Stimulated activated CD8-positive, alpha-beta memory T cell treated with anti-CD3 and anti-CD28 coated beads, Interleukin-4, amount 100 ng/mL, for 1 hour (primary cell): ENCODE measurements at places on chromosomes 3 and 15.

- no peak for DNase-seq
These were observed 214.5 kb downstream of the SLC9A9 start for GRCh38 chr3:143633816-143634215.

DNA sequence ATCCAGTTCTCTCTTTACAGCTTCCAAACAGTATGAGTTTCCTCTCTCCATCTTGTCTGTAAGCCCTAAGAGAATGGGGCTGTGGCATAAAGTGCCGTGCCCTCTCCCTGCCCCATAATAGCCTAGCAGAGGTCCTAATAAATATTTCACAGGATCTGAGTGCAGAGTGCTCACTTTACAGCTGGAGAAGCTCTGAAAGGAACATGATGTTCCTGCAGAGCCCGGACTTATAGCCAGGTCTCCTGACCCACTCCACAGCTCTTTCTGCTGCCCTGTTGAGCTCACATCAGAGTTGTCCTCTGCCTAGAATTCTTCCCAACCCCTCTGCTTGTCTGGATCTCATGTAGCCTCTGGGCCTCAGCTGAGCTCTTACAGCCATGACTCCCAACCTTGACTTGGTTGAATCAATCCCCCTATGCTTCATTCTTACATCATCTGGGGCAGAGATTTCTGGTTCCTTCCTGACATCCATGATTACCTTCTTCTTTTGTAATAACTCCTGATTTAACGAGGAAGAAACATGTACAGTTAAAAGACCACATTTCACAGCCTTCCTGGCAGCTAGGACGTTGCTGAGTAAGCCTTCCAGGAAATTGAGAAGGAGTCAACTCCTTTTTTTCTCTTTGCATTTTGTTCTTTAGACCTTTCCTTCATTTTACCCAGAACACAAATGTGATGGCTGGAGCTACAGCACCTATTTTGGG is 135.3 kb downstream of the RPLP1 start:
- no peak for DNase-seq

DNA sequence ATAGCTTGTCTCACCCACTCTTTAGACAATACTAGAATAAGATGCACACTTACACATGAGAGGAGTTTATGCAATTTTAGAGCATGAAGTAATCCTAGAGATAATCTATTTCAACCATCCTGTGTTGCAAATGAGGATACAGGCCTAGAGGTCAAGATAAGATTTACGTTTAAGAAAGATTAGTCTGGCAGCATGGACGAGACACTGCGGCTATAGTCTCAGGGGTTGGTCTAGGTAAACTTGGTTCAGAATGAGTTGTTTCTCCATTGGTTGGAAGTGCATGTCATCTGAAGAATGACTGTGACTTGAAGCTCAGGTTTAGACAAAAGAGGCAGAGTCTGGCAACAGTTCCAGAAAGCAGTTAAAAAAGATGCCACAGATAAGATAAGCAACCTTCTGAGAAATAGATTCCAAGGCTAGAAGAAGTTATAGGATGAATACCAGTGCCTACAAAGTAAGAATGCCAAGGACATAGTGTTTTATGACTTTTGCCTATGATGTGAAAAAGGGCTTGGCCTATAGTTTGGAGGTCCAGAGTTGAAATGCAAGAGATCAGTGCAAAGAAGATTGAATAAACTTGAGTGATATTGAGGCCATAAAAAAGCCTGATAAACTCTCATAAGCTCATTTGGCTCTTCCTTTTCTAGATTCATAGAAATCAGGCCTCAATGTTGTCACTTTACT is 631.0 kb downstream of the SQOR start:
- no peak for DNase-seq

- DNase-seq: no peak
These were observed 242.6 kb upstream of the TPRG1 start for GRCh38 chr3:188929137-188929536.

GRCh38 chr3:141498598-141499223 is 11.9 kb downstream of the RASA2 start:
- DNase-seq: peak; percentile 72

DNA sequence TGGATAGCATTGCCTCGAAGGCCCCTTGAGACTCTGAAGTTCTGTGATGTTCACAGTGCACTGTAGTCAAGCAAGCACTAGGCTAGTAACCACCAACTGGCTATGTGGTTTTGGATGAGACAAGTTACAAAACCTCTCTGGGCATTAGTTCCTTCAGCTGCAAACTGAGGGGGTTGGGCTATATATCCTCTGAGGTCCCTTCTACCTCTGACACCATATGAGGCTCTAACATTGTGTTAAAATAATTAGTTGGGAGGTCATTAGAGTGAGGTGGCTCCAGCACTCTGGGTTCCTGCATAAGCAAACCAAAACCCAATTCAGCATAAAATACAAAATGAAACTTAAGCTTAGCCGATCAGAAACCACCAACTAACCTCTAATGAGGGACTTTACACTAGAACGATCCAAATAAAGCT is 209.5 kb upstream of the LRRN1 start:
- DNase-seq: no peak

GRCh38 chr15:88613074-88613944 is 7.8 kb upstream of the AEN start:
- no peak for DNase-seq

DNA sequence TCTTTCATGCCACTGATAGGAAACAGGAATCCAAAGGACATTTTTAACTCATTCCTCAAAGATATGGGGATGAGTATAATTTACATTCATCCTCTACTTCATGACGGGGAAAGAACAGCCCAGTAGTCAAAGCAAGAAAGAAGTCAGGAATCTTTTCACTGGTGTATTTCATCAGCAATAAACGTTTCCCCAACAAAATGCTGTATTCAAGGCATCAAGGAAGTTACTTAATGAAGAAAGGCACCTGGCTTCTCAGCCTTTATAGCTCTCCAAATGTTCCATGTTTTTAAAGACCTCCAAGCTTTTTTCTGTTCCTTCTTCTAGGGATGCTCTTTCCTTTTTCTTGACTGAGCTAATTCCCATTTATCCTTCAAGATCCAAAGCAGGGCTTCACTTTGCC is 221.5 kb upstream of the ICE2 start:
- DNase-seq: no peak

- no peak for DNase-seq
These were observed 109.6 kb upstream of the ABI3BP start for GRCh38 chr3:101102678-101103296.

DNA sequence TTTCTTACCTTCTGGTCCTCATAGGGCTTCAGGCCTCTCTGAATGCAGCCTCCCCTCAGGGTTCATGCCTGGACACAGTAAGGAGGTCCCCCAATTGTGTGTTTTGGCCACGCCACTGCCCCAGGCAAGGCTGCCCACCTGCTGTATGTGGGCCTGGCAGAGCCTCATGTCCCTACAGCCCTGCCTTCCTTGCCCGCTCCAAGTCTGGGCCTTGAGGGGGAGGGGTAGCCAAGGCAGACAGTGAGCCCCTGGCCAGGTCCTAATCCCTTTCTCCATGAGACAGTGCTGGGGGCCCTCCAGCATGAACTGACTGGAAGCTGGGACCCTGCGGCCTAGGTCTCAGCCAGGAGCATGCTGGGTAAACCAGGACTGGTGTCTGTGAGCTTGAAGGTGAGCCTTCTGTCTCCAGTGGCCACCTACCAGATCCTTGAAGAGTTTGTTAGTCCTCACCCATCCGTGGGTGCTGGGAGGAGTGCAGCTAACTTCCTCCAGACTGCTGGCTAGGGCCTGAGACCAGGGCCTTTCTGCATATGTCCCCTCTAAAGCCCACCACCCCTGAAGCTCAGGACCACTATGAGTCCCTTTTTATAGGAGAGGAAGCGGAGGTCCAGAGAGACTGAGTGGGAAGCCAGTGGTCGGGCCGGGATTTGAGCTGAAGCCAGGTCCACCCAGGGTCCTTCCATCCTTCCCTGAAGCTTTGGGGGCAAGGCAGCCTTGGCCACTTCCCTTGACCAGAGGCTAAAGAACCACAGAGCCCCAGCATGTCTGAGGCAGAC is 8.7 kb downstream of the ZBTB47 start:
- DNase-seq: no peak

- DNase-seq: no peak
These were observed 135.9 kb downstream of the KCNAB1 start for GRCh38 chr3:156256256-156256655.

- no peak for DNase-seq
These were observed 195.0 kb downstream of the ZNF621 start for GRCh38 chr3:40719660-40720287.

DNA sequence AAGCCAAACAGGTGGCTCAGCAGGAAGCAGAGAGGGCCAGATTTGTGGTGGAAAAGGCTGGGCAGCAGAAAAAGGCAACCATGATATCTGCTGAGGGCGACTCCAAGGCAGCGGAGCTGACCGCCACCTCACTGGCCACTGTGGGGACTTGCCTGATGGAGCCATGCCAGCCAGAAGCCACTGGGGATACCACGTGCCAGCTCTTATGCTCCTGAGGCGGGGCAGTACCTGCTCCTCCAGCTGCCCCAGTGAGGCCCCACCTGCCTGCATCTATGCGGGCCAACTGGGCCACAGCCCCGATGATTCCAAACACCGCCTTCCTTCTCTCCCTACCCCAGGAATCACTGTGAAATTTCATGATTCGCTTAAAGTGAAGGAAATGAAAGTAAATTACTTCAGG is 22.9 kb upstream of the ARIH1 start:
- DNase-seq: no peak
